ENCODE measurements at places on chromosomes 3 and 15.

GRCh38 chr15:96462768-96463750 is 132.6 kb downstream of the NR2F2 start:
- DNase-seq: no peak

DNA sequence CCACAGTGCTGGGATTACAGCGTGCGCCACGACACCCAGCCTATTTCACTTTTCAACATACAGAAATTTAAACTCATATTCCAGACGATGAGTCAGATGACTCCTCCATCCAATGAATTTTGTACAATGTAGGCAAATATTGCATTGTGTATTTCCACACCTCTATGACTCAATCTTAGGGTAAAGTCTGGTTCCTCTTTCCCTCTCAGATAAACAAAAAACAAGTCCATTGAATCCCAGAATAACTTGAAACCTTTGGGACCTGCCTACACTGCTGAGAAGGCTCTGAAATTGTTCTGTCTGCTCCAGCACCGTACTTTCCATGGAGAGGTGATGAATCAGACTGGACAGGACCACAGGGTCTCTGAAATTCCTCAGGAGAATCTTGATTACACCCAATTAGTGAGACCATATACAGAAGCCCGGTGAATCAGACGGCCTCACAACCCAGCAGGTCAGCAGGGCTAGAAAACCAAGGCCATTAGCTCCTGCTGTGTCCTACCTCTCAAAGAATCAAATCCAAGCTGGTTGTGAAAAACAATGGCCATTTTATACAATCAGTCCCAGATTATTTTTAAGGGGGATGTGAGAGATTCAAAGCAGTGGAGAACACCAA is 112.6 kb downstream of the ERC2 start:
- no peak for DNase-seq

DNA sequence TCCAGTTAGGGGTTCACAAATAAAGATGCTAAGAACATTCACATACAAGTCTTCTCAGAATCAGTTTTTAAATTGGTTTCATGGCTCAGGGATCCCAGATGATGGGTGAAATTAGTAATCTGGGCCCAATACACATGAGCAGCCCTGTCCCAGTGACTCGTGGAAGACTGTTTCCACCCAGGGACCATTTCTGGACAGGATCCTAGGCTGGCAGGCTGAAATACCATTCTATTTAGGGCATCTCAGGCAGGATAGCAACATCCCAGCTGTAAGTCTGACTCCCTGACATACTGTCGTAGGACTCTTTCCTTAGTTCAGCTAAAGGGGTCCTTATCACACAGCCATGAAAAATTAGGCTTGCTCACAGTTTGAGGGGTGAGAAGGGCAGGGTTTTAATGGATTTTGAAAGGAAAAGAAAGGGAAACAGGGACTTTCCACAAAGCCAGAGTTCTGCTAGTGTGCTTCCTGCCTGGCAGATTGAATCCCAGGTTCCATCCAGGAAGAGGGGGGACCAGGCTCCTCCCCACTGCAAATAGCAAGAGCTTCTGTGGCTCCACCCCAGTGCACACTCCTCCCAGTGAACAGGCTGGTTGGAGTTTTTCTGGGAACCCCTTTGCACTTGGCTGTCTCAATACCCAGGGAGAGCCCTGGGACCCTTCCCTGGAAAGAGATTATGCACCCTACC is 41.3 kb upstream of the LYZL4 start:
- DNase-seq: no peak

- no peak for DNase-seq
Observed at GRCh38 chr3:189883113-189883753, 237.5 kb downstream of the P3H2 start.

- no peak for DNase-seq
Observed at GRCh38 chr15:63943829-63944680, 102.2 kb downstream of the DAPK2 start.

All from NCI-H526 (cell line).